Activated CD4-positive, alpha-beta T cell treated with anti-CD3 and anti-CD28 coated beads for 24 hours (primary cell): ENCODE measurements at places on chromosomes 5 and 9.

DNA sequence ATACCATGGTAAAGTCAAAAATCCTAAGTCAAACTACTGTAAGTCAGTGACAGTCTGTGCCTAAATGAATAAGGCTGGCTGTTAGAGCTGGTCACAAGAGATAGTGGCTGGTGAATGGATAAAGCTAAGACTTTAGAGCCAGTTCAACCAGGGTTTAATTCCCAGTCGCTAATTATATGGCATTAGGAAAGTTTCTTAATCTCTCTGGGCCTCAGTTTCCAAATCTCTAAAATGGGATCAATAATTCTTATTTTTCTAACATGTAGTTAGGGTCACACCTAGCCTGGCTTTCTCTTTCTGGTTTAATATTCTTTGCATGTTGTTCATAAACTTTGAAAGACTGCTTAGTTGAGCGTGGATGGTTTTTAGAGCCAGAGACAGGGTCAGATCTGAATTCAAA is 64.8 kb downstream of the SMIM15 start:
- no peak for DNase-seq

DNA sequence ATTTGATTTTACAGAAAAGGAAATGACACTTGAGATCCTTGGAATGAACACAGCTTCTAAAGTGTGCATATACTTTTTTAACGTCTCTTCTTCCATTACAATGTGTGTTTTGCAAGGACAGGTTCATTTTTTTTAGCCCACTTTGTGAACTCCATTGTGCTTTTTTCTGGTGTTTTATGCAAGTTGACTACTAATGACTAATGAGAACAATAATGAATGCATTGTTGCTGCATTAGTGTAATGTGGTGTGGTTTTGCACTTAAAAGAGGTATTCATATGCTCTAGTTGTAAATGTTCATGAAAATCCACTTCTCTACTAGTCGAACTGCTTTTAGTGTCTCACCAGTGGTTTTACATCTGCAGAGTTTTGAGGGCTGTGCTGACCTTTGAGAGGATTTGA is 93.6 kb downstream of the UHRF2 start:
- DNase-seq, result no peak

DNA sequence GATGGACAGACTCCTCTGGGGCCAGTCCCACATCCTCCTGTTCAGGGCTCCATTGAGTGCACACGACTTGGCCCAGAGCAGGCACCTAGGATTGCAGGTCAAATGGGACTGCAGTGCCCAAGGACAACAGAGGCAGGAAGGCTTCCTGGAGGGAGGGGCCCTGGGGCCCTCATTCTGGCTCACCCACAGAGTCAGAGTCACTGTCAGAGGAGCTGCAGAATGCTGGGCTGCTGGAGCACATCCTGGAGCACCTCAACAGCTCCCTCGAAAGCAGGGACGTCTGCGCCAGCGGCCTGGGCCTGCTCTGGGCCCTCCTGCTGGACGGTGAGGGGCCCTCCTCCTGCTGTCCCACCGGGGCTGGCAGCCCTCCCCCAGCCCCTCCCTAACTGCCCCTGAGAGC is 15.1 kb downstream of the REXO4 start:
- DNase-seq, result no peak

DNA sequence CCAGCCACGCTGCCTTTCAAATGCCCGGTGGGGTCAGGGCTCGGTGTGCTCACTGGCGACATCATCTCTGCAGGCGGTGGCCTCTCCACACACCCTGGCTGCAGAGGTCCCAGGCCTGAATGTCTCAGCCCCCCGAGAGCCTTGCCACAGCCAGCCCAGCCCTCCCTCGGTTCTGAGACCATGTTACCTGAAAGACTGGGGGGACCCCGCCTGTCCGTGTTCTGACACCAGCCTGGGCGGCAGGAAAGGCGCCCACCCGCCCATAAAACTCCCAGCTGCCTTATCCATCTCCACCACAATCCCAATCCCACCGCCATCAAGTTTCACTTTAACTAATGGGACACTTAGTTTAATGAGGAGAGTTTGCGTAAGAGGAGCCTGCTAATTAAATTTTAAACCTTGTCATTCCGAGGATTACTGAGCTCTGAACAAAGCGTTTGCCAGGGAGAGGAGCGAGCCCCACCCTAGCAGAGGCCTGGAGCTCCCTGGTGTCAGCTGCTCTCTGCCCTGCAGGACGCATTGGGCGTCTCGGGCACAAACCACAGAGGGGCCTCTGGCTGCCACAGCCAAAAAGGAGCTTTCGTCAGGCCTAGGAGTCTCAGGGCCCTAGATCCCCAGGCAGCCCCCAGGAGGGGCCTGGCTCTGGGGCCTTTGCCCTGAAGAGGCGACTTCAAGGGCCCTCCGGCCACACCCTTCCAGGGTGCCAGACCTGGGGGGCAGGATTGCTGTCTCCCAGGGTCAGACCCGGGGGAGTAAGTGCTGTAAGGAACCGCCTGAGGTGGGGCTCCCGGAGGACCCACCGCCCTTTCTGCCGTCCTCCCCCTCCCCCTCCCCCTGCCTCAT is 15.3 kb downstream of the LHX3 start:
- no peak for DNase-seq

DNA sequence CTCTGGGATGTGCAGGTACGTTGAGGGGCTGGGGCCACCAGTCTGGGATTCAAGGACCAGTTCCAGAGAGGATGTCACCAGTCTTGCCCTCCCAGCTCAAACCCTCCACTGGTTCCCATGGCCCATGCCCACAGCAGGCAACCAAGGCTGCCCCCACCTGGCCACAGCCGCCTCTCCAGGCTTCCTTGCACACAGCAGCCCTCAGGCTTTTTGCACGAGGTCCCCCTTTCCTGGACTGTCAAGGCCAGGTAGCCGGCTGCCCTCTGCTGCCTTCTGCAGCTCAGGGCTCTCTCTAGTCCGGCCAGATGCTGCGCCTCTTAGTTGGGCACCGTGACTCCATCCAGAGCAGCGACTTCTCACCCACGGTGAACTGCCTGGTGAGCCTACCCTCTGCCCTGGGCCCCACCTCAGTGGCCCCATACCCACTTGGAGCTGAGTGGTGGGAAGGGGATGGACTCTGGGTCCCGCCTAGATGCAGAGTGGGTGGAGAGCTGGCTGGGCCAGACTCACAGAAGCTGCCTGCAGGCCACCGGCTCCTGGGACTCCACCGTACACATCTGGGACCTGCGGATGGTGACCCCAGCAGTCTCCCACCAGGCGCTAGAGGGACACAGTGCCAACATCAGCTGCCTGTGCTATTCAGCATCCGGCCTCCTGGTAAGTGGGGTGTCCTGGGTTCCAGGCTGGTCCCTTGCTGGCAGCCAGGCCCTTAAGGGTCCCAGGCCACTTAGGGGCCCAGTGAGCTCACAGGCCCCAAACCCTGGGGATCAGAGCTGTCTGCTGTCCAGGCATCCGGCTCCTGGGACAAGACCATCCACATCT is 2.9 kb downstream of the WDR38 start:
- no peak for DNase-seq

GRCh38 chr5:139744471-139745131 is 51.0 kb upstream of the PSD2 start:
- no peak for DNase-seq

- DNase-seq, result no peak
These were observed 28.4 kb downstream of the GZMK start for GRCh38 chr5:55052383-55052931.
